ENCODE measurements at places on chromosomes 5 and 9.

DNA sequence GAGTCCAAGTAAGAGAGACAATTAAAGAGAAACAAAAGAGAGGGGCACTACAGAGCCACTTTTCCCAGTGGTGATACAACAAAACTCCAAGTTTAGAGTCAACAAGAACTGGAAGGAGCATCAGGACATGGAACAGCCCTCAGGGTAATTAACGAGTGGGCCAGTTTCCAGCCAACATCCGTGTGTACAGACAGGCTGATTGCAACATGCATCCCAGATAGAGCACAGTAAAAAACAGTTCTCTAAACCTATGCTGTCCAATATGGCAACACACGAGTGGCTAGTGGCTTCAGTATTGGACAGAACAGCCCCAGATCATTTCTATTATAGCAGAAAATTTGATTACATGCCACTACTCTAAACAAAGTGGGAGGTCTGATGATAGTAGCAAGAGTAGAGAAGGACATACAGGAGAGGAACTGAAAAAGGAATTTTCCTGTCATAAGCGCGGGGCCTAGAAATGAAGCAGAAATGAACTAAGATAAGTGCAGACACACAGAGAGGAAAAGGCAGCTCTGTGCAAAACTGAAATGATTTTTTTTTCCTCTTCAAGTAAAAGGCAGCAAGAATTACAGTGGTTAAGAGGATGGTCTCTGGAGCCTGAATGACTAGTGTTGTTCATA lies 175.6 kb upstream of the CCNG1 start:
- DNase-seq, result no peak

DNA sequence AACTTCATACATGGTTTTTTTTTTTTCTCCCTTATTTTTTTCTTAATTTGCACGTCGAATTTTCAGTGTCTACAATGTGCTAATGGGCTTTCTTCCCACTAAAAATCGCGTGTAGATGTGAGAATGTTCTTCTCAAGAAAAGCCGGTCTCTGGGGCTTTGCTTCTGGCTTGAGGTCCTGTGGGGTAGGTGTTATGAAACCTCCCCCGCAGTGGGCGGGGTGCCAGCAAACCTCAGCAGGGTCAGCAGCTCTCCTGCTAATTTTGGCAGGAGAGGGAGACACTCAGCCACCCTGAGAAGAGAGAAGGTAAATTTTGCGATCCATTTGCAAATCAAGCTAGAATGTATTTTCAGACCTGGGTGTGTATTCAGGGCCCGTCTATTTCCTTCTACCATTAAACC lies 59.9 kb downstream of the NPR3 start:
- DNase-seq, result no peak

GRCh38 chr9:76716085-76716672 lies 48.1 kb upstream of the PCA3 start:
- DNase-seq, result no peak

- DNase-seq, result no peak
Observed at GRCh38 chr5:73376618-73377170, 71.9 kb downstream of the FOXD1 start.

GRCh38 chr9:2086971-2087370 lies 71.8 kb downstream of the SMARCA2 start:
- DNase-seq, result no peak

- DNase-seq, result no peak
Observed at GRCh38 chr9:20844916-20845315, 160.9 kb downstream of the FOCAD start.

GRCh38 chr5:82156874-82157273 lies 121.3 kb downstream of the RPS23 start:
- DNase-seq, result no peak

- DNase-seq, result no peak
Observed at GRCh38 chr5:59190746-59191145, 607.9 kb downstream of the RAB3C start.

- DNase-seq, result no peak
Observed at GRCh38 chr5:145479857-145480256, 355.3 kb downstream of the PRELID2 start.

DNA sequence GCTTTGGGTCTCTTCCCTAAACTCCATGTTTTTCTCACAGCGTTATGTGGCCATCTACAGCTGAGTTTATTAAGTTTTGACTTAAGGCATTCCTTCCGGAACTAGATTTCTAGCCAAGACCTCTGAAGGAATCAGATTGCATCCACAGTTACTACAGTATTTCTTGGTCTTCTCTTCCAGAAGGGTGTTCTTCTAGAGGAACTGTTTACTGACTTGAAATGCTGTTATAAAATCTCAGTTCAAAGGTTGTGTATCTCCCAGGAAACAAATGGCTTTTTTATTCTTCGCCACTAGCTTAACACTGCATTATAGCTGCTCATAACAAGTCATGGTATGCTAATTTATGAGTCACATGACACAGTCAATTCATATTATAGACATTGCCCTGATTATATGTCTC lies 55.3 kb upstream of the RAD23B start:
- no peak for DNase-seq

- DNase-seq, result no peak
Observed at GRCh38 chr9:121199921-121200320, 1.7 kb downstream of the RAB14 start.

- no peak for DNase-seq
Observed at GRCh38 chr5:180375955-180376354, 22.8 kb upstream of the GFPT2 start.

- no peak for DNase-seq
Observed at GRCh38 chr9:6782981-6783380, 25.2 kb downstream of the KDM4C start.

- DNase-seq, result no peak
Observed at GRCh38 chr9:34403554-34404380, 27.1 kb upstream of the MYORG start.

DNA sequence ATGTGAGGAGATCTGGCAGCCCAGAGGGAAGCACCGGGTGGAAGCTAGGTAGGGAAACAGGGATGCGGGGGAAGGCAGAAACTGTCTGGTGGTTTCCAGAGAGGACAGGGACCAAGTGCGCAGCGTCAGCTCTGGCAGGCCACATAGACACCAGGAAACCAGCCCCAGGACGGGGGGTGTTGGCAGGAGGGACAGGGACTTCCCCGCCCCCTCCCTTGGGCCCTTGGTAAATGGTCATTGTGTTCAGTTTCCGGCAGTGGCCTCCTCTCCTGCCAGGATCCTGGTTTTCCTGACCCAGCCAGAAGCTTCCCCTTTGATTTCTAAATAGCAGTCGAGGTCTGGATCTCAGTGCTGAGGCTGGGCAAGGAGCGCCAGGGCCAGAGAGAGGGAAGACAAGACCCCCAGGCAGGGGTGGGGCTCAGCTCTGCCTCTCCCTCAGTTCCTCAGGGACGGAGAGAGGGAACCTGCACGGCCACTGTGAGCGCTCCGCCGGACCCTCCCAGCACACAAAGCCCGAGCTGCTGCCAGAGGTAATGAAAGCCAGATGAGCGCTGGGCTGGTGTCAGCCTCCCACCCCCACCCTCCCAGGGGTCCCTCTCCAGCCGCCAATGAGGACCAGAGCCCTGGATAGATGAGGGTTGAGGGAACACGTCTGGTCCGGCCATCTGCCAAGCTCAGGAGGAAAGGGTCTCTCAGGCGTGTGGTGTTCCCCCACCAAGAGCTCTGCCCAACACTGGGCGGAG lies 1.8 kb downstream of the RALGDS start:
- no peak for DNase-seq

- no peak for DNase-seq
Observed at GRCh38 chr5:91469517-91470165, 86.5 kb upstream of the ARRDC3 start.
